Body of pancreas (tissue), 4 donors: ENCODE measurements at places on chromosomes 6 and 20. TPM values are rescaled to one million over a fixed set of nuclear protein-coding genes. Genes with fewer than 3 reads are reported as not detected.

GRCh38 chr6:150201772-150202329, 59.0 kb downstream of the PPP1R14C start:
- no peak for DNase-seq

DNA sequence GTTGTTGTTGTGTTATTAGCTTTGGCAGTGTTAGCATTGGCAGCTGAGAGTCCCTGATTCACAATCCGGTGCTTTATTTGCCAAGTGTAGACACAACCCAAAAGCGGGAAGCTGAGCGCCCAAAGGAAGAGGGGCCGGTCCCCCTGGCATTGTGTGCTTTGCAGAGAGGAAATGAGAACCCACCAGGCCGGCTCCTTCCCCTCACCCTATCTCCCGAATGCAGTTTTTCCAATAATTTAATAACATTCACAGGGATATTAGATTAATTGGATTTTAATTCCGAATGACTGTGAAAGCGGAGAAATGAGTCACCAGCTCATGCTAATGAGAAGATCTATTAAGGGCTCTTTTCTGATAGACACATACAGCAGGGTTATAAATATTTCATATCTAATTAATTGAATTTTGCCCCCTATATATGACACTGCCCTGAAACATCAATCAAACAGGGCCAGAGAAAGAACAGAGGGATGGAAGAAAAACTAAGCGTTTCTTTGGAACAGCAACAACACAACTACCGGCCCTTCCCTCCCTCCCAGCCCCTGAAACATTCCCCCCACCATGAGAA, 143.8 kb downstream of the MBOAT1 start:
- no peak for DNase-seq

DNA sequence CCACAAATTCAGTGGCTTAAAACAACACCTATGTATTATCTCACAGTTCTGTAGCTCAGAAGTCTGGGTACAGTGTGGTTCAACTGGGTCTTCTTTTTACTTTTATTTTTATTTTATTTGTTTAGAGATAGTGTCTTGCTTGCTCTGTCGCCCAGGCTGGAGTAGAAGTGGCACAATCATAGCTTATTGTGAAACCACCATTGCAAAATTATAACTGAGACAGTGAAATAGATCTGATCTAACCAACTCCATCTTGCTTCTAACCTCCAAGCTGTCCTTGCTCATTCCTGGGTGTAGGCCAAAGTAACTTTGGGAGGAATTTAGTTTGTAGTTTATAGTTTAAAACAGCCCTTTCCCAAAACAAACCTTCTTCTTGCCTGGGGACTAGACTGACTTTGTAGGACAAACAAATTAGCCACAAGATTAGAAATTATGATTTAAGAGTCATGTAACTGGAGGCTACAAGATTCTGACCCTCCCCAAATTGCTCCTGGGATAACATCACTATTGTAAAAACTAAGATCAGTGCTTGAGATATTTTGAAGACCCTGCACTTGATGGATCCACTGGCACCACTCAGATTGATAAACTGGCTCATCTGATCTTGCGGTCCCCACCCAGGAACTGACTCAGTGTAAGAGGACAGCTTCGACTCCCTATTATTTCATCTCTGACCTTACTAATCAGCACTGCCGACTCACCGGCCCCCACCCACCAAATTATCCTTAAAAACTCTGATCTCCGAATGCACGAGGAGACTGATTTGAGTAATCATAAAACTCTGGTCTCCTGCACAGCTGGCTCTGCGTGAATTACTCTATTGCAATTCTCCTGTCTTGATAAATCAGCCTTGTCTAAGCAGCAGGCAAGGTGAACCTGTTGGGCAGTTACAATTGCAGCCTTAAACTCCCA, 193.4 kb upstream of the CDYL start:
- DNase-seq = no peak

IP6K3 gene
- not detected for total RNA-seq

DNA sequence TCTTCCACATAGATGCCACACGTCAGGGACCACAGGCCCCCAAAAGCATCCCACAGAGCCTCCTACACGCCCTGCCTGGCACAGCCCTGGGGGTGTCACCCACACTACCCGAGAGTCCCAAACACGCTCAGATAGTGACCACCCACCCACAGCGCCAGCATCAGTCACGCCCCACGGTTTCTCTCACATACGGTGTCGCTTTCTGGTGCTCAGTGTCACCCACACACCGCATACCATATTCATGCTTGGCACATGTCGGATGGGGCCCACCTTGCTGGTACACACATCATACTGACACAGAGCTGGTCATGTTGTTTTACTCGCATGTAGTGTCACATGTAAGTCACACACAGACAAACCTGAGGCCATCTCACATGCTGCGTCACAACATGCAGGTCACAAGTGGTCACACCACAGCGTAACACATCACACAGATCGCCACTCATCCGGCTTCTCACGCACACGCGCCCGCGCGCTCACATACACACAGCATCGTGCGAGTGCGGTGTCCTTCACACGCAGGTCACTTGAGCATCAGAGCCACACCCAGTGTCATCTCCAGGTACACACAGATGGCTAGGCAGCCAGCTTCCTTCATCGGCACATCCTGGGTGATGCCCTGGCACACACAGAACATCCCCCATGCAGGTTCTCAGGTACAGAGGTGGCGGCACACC, 3.4 kb downstream of the TEAD3 start:
- no peak for DNase-seq

SEL1L2 gene
- not detected for total RNA-seq

DNA sequence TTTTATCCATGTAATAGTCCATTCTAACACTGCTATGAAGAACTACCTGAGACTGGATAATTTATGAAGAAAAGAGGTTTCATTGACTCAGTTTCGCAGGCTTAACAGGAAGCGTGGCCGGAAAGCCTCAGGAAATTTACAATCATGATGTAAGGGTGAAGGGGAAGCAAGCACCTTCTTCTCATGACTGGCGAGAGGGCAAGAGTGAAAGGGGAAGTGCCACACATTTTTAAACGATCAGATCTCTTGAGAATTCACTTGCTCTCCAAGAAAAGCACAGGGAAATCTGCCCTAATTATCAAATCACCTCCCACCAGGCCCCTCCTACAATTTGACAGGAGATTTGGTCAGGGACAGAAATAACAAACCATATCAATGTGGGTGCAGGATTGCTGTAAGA, 859.7 kb downstream of the EPHA7 start:
- DNase-seq = no peak
